ENCODE measurements at places on chromosomes 11 and 22.
A peak's percentile ranks its signal among the peaks of the same experiment; 100 is the strongest.

DNA sequence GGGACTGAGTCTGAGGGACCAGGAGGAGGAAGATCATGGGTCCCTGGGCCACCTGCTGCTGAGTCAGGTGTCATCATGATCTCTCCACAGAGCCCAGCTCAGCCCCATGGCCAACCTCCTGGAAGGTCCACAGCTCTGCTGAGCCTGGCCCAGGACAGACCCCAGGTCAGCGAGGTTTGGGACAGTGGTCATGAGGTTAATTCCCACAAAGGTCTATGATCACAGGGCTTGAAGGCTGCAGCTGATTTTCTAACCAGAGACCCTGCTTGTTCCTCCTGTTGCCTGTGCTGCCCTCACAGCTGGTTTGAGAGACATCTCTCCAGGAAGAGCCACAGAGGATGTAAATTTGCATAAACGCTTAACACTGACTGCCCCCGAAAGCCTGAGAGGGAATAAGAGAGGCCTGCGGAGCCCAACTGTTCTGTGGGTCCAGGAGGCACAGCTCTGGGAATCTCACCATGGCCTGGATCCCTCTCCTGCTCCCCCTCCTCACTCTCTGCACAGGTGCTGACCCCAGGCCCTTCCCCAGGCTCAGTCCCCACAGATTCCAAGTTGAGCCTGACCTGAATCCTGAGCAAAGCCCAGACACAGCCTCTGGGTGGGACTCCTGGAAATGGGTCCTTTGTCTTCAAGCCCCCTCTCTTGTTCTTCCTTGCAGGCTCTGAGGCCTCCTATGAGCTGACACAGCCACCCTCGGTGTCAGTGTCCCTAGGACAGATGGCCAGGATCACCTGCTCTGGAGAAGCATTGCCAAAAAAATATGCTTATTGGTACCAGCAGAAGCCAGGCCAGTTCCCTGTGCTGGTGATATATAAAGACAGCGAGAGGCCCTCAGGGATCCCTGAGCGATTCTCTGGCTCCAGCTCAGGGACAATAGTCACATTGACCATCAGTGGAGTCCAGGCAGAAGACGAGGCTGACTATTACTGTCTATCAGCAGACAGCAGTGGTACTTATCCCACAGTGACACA is 102.8 kb downstream of the GGTLC2 start:
- DNase-seq = no peak

DNA sequence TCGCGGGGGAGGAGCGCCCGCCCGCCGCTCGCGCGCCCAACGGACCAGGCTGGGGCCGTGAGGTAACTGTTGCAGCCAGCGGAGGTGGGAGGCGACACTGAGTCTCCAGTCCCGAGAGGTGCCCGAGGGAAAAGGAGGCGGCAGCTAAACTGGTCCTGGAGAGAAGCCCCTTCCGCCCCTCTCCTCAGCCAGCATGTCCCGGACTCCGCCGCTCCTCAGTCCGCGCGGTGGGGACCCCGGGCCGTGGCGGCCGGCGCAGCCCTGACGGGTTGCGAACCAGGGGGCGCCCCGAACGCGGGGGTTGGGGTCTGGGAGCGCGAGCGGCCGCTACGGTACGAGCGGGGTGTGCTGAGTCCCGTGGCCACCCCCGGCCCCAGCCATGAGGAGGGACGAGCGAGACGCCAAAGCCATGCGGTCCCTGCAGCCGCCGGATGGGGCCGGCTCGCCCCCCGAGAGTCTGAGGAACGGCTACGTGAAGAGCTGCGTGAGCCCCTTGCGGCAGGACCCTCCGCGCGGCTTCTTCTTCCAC is at the start of gene PDE3B:
Gene PDE3B, plus strand, starts transcription at position 108 of the 529 bp plus-strand sequence. Its CDS starts 272 bp downstream, at position 380.
- no peak for DNase-seq

DNA sequence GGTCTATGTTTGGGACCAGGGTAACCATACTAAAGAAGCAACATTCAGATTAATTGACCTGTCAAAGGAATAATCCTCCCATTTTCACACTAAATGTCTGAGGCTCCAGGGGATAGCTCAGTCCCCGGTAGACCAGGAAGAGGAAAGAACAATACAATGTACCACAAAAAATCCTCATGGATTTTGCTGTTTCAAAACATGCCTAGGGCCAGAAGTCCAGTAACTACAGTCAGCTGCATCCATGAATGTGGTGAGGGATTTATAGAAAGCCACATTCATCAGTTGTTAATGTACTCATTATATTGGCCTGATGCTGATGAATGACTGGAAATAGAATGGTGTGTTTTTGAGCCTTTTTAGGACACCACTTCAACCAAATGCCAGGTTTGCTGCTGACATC is 6.9 kb upstream of the ETS1 start:
- DNase-seq = no peak

GRCh38 chr11:68924073-68924925 is 20.6 kb downstream of the IGHMBP2 start:
- peak; percentile 69 for DNase-seq

DNA sequence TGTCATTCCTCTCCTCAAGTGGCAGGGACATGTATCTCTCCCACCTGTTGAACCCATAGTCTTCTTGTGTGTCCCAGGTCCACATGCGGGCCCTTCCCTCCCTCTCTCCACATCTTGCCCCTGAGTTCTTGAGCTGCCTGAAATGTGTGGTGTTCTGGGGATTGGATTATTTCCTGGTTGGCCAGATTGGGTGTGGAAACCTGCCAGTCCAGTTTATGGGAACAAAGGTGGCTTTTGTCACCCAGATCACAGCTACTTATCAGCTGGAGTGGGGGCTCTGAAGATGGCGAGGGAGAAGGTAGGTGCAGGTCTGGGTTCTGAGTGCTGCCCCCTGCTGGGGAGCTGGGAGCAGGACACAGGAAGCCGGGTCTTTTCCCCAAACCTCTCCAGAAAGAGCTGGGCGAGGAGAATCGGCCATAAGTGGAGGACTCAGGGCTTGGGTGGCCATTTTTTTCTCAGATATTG is 14.2 kb downstream of the DTX4 start:
- DNase-seq = peak; percentile 88

GRCh38 chr11:102109896-102110760 is at the start of gene YAP1:
YAP1 (plus strand) TSS chr11:102110447; CDS start chr11:102110849, 402 bp downstream.
- peak; percentile 80 for DNase-seq

DNA sequence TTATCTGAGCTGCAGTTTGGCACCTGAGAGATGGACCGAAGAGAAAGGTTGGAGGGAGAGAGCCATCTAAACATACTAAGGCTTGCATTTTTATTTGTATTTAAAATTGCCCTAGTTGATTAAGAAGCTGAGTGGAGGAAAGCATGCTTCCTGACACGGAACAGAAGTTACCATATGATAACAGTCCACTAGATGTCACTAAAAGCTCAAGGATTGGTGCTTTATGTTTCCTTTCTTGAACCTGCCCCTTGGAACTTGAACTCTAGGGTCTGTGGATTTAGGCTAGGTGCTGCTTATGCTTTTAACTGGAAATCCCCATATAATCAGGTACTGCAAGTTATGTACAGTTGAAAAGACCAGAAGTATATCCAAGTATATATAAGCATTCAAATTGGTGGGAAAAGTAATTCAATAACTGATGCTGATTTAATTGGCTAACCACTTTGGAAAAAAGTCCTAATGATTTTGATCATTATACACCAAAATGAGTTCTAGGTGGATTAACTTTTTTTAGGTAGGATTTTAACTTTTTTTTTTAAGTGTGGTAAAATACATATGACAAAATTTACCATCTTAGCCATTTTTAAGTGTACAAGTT is 9.5 kb downstream of the RBMXL2 start:
- no peak for DNase-seq

- DNase-seq = peak; percentile 62
Observed at GRCh38 chr11:107928046-107928766, at the start of gene RAB39A. RAB39A (plus strand) TSS chr11:107928448; CDS start chr11:107928569, 121 bp downstream.

- no peak for DNase-seq
Observed at GRCh38 chr11:58914821-58915543, 24.3 kb upstream of the GLYATL1 start.

GRCh38 chr11:8531312-8531711 is 62.7 kb downstream of the STK33 start:
- DNase-seq = no peak
